Eye (tissue), 1 donor: ENCODE measurements at places on chromosomes 7 and 10.

GRCh38 chr10:44804661-44805060, 106.5 kb upstream of the TMEM72 start:
- DNase-seq: no peak

- no peak for DNase-seq
These were observed 586.3 kb upstream of the ANKRD30A start for GRCh38 chr10:36538953-36539586.

DNA sequence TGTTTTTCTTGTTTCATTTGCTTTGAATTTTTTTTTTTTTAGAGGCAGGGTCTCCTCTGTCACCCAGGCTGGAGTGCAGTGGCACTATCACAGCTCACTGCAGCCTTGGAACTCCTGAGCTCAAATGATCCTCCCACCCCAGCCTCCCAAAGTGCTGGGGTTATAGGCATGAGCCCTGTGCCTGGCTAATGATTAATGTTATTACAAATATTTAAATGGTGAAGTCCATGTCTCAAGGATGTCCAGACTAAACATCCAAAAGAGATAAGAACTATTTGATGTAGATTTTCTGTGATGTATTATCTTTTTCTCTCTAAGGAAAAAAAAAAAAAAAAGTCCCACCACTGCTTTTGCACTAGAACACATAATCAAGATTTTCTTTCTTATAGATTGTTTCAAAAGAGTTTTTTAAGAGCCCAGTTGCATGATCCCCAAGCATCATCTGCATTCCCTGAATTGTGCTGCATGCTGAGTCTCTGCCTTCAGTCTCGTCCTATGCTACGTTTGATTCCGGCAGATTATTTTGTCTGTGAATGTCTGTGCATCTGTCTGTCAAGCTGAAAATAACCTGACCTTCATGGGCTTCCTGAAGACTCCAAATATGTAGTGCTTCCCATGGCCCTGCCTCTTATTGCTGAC, 33.4 kb downstream of the MACROH2A2 start:
- DNase-seq: no peak

DNA sequence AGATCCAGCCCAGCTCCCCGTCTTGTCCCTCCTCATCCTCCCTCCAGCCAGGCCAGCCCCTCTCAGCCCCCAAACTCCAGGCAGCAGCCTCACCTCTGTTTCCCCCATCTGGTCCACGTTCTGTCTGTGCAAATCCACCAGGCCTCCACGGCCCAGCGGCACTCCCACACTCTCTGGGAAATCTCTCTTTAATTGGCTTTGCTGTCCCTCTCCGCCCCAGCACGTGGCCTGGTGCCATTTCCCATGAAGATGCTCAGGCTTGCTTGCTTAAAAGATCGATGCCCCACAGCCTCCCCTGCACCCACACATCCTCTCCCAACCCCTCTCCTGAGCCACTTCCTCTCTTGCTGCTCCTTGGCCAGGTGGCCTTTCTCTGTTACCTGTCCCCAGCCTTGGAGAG, 39.3 kb downstream of the PRF1 start:
- no peak for DNase-seq

GRCh38 chr7:15143936-15144335, 241.4 kb upstream of the DGKB start:
- DNase-seq: no peak

DNA sequence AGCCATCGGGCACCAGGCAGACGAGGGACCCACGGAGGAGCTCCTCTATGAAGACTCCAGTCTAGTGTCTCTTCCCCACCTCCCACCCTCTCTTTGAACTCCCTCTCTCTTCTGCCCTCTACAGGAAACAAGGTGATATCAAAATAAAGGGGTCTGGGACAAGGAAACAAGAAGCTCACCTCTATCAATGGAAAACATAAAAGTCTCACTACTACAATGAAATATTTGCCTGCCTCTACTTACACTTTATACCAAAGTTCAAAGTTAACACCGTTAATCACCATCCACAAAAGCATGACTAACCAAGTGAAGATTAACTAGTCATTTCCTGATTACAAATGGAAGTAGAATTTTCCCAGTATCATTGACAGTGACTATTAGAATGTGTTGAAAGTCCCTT, 82.2 kb downstream of the PARD3 start:
- no peak for DNase-seq

GRCh38 chr10:65898055-65898454, 1027.8 kb upstream of the LRRTM3 start:
- no peak for DNase-seq
